Stimulated activated CD4-positive, alpha-beta T cell treated with anti-CD3 and anti-CD28 coated beads, TNF-alpha, amount 100 ng/mL, for 4 hours (primary cell): ENCODE measurements at places on chromosomes 7 and 10.

DNA sequence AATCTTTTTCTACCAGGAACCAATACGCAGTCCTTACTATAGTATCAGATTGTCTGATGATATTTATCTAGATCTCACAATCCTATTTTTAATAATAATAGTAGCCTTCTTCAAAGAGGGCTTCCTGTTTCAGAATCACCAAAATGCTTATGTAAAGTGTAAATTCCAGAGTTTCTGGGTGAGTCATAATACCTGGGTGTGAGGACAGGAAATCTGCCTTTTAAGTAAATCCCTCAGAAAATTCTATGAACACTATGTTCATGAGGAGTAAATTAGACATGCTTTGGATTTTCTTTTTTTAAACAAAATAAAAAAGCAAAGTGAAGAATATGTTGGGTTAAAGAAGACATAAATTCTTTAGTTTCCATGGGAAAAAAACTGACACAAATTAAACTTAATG, 20.5 kb downstream of the DKK1 start:
- DNase-seq: no peak

DNA sequence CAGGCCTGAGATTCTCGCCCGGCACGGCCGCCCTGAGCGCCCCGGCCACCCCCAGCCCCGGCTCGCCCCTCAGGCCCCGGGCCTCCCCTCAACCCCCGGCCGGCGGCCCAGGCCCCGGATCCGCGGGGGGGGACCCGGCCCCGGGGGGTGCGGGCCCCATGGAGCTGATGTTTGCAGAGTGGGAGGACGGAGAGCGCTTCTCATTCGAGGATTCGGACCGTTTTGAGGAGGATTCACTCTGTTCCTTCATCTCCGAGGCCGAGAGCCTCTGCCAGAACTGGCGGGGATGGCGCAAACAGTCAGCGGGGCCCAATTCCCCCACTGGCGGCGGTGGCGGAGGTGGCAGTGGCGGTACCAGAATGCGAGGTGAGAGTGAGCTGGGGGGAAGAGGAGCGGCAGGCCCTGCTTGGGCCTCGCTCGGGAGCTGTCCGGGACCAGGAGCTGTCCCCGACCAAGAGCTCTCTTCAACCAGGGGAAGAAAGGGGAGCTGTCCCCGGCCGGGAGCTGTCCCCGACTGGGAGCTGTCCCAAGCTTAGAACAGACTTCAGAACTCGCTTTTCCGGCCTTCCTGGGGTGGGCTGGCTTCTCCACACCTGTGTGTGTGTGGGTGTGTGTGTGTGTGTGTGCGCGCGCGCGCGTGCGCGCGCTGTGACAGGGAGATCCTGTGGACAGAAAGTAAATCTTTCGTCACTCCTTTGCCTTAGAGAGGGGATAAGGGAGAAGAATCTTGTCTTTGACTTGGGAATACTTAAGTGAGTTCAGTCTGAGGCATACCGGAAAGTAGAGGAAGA, 510 bp downstream of the ZSWIM8 start:
- DNase-seq: no peak

DNA sequence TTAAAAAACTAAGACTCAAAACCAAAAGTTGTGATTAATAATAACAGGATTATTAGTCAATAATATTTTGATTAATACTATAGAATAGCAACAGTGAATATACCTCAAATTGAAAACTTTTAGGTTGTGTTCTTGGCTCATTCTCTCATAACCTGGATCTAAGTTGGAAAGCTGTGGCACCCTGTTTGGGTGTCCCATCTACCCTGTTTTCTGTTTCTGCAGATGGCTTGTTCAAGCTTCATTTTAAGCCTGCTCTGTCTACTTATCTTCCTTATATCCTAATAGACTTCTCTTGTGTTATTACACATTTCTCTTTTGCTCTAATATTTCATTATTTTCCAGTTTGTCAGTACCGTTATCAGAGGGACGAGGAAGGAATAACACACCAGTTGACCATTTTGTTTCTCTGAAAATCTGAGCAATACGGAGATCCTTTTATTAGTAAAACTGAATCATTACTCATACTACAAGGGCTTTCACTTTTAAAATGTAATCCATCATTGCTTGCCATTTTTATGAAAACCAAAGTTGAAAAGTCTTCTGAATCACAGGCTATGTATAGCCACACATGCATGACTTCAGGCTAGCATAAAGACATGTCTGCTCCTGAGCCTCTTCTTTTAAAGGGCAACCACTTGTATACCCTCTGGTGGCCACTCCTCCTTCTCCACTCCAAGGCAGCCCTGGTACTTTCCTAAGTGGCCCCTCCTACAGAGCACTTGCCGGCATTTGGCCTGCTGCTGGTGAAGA, 22.3 kb downstream of the COX15 start:
- DNase-seq: no peak

DNA sequence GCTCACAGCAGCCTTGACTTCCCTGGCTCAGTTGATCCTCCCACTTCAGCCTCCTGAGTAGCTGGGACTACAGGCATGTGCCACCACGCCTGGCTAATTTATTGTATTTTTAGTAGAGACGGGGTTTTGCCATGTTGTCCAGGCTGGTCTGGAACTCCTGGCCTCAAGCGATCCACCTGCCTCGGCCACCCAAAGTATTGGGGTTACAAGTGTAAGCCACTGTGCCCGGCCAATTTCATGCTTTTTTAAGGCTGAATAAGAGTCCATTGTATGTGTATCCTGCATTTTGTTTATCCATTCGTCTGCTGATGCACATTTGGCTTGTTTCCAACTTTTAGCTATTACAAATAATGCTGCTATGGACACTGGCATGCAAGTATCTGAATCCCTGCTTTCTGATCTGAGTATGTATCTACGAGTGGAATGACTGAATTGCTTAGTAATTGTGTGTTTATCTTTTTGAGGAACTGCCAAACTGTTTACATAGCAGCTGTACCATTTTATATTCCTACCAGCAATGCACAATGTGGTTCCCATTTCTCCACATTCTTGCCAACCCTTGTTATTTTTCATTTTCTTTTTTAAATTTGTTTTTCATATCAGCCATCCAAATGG, 37.3 kb upstream of the TPST1 start:
- DNase-seq: no peak

- DNase-seq: no peak
These were observed 172.0 kb downstream of the FANK1 start for GRCh38 chr10:126068322-126068721.

- no peak for DNase-seq
These were observed at the start of gene CLEC5A for GRCh38 chr7:141946796-141947195. TSS of gene CLEC5A (minus strand) at chr7:141946974. CDS start at chr7:141946292, 682 bp downstream.

DNA sequence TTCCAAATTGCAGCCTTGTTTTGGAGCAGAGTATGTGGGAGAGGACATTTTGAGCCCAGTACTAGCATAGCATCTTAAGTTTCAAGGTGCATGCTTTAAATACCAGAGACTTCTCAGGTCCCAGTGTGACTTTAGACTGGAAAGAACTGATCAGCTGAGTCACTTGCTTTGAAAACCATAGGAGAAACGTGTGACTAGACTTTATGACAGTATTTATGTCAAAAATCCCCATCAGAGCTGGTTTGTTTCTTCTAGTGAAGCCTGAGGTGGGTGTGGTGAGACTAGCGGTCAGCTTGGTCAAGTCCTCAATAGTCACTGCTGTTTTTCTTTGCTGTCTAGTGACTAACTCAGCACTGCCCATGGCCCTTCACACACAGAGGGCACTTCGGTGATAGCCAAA, 724.2 kb downstream of the GATA3 start:
- no peak for DNase-seq

DNA sequence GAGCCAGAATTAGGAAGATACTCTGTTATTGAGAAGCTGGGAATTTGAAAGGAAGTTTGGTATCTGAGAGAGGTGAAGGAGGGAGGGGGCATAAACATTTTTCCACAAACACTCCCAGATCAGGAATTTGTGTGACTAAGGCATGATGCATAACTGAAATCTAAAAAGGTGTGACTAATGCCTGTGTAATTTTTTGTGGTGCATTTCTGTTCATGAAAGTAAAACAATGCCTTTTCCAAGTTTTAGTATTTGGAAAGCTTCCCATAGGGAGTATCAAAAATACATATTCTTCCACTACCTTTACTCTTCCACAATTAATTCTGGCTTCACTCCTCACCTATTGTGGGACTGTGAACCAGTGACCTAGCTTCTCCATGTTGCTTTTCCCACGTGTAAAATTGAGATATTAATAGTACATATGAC, 56.4 kb upstream of the CAV2 start:
- DNase-seq: no peak

DNA sequence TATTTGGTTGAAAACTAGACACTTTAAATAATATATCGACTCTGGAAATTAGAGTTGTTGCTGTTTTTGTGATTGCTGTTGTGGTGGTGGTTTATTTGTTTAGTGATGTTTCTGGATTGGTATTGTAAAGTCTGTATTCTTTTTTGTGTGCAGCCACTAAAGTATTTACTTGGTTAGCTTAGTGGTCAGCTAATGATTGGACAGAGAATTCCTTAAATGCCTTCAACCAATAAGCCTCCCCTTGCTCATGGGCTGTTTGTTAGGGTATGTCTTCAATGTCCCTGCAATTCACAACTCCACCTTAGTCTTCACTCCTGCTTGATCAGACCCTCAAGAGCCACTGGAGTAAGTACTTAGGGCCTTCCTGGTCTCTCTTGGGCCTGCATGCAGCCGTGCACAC, 71.0 kb downstream of the PAXIP1 start:
- no peak for DNase-seq

- no peak for DNase-seq
These were observed 148.4 kb downstream of the PLPP4 start for GRCh38 chr10:120605410-120605809.

GRCh38 chr7:43625453-43625852, 42.5 kb downstream of the STK17A start:
- DNase-seq: no peak

DNA sequence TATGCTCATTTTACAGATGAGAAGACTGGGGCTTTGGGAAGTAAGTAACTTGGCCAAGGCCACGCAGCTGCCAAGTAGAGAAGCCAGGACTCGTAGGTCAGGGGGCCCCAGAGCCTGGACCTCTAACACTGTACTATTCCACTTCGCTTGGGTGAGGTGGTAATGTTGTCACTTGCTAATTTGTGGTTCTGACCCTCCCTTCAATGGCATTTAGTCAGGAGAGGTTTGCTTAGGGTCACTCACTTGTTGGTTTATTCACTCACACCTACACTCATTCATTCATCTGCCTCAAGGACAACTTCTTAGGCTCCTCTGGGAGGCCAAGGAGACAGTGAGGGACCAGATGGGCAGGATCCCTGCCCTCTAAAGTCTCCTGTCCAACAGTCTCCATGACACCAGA, 21.3 kb downstream of the BTBD16 start:
- no peak for DNase-seq

DNA sequence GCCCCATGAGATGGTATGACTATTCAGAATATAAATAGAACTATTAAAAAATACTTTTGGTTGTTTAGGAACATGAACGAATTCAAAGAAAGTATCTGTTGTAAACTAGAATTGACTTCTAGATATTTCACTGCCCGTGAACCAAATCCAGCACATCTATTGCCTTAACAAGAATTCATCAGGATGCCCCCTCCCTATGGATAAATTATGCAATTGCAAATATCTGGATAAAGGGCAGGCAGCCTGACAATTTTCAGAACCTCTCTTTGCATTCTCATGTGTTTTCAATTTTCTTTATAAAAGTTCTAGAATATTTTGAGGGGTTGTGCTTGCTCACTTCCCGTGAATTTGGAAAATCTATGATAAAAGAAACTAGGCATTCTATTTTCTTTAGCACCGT, 822.1 kb upstream of the SORCS1 start:
- DNase-seq: no peak

- no peak for DNase-seq
These were observed 7.1 kb upstream of the RBM20 start for GRCh38 chr10:110636932-110637557.

DNA sequence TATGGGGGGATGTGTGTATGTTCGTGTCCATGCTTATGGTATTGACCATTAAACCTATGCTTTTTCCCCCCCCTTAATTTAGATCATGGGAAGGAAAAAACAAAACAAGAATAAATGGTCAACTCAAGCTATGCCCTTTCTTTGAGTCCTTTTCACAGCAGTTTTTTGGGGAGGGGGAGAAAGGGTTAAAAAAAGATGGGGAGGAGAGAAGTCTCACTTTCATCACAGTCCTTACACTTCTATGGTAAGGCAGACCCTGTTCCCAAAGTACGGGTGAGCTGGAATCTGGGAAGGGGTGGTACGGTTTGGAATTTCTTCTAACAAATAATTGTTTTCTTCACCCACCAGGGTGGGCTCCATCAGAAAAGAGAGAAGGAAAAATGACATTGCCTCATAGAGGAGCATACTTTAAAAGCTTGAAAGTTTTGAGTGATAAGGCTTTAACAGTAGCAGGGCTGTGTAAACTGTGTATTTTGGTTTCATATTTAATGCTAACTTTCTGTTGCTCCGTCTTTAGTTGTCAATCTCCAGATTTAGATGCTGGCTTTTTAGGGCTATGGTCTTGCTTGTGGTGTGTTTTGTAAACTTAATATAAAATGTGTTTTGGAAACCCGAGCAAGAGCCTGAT, 180.1 kb downstream of the TCF7L2 start:
- DNase-seq: no peak

DNA sequence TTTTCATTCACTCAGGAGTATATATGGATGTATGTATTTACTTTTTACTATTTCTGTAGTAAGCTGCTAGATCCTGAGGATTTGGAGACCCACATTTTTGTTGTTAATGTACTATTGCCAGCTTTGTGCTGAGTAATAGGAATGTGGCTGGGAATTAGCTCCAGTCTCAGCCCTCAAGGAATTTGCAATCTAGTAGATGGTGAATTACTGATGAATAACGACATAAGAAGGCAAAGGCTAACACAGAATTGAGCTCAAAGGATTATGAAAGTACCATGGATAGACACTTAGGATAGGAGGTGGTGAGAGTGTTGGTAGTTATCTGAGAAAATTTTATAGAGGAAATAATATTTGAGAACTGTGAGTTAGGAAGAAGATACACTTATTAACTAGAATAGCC, 19.9 kb downstream of the CASD1 start:
- DNase-seq: no peak

DNA sequence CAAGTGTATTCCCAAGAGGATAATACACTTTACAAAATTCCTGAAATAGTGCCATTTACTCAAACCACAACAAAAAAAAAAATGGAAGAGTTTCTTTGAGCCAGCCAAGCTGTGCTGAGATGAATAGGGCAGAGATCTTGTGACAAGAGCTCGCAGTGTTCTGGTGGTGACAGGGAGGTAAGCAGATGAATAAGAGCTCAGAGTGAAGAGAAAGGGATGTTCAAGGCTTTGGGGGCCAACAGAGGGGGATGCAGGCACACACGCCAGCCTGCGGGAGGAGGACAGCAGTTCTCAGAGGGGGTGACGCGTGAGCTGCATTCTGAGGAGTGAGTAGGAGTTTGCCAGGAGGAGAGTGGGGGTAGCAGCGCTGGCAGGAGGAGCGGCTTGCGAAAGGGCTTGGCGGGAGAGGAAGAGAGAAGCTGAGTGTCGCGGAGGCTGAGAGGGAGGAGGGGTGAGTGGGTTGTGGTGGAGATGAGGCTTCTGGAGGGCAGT, 194.4 kb upstream of the IMMP2L start:
- no peak for DNase-seq

- no peak for DNase-seq
These were observed 148.0 kb downstream of the ANKRD7 start for GRCh38 chr7:118372530-118372929.
